AG10803 (cell line): ENCODE measurements at places on chromosomes 5 and 9.

DNA sequence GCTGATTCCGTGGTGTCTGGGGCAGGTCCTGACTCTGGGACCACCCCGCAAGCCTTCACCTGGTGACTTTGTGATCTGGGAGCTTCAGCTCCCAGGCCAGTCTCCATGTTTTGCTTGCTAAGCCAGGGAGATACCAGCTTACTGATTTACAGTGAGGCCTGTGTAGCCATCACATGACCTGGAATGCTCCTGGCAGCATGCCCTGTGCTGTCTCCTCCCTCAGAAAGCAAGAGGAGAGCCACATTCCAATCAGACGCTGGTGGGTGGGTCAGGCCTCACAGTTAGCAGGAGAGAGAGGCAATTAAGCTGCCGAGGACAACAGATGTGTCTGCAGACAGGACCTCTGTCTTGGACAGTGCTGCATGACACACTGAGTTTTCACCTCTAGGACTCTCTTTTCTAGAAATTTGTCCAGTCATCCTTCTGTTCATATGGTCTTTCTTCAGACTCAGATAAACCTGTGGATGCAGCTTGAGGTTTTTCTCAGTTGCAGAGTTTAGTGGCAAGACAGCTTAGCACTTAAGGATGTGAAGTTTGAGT is 24.4 kb upstream of the GRPEL2 start:
- DNase-seq, result peak; percentile 95

- no peak for DNase-seq
Measured at GRCh38 chr9:108323615-108324014, 532.2 kb downstream of the ACTL7B start.

GRCh38 chr5:127609011-127609410 is 39.9 kb upstream of the CTXN3 start:
- no peak for DNase-seq

DNA sequence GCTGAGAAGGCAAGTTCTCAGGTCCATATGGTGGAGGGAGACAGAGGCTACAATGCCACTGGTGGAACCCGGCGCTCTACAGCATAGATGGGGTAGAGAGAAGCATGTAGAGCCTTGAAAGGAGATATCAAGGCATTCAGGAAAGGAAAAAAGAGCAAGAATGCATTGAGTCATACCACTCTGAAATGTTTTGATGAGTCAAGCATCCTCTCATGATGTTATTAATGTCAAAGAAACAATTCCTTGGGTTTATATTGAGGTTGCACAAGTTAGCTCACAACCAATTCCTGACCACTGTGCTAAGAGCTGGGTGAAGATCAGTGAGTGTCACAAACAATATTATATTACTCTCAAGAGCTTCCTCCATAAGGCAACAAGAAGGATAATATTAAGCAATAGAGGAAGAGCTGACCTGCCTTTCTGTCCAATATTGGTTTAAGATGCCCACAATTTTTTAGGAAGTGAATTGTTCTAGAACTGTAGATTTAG is 178.0 kb downstream of the RFK start:
- peak; percentile 92 for DNase-seq

DNA sequence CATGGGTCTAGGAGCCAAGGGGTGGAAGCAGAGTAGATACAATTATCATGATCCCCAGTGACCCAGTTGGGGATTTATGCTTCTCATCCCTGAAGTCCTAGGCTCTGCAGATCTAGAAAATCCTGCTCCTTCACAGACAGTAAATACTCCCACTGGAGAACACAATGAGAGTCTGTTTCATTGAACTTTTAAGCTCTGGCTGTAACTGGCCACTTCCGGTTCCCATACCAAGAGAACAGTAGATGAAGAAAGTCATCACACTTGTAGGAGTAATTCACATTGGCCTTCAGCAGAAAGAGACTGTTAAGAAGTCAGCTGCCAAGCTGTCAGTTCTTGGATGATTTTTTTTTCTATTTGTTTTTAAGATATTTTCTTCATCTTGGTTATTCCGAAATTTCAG is 597.1 kb downstream of the ACTL7B start:
- DNase-seq, result no peak

- no peak for DNase-seq
Measured at GRCh38 chr9:115575147-115575546, 457.2 kb upstream of the TNC start.

DNA sequence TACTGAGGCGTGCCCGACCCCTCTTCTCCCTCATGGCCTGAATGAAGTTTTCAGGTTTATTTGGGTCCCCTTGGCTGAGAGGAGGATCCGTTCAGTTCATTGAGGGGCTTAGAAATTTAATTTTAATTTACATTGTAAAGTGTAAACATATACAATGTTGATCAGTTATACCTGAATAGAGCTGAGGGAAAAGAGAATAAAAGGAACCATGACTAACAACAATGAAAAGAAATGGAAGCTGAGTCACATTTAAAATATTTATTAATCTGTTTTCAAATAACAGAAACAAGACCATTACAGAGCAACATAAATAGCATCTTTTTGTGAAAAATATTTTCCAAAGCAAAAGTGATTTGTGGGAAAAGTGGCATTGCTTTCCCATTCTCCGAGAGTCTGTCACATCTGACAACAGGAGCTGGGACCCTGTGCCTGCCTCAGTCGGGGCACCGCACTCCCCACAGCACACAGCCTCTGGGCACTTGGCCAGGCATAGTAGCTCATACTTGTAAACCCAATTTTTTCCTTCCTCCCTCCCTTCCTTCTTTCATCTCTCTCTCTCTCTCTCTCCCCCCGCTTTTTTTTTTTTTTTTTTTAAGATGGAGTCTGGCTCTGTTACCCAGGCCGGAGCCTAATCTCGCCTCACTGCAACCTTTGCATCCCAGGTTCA is 28.7 kb downstream of the PROP1 start:
- no peak for DNase-seq

DNA sequence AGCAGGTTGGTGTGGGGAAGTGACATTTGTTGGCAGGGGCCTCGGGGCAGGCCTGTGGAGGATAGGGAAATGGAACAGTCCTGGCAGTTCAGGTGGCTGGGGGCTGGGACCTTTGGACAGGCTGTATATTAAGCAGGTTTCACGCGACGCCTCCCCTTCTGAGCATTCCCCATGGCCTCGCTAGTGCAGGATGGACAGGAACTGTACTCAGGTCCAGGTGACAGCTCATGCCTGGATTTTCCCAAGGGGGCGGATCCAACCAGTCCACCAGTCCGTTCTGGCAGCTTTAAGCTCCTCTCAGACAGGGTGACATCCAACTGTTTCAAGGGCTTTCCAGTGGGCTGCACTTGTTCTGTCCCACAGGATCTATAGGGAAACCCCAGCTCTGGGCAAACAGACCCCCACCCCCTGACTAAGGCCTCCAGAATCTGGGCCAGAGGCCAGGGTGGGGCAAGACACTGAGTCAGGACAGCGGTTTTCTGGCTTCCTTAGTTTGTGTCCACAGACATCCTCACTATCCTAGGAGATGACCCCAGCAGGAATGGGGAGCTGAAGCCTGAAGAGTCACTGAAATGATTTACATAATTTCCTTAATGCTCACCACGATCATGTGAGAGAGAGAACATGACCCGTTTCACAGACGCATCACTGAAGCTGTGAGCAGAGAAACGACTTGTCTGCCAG is 20.9 kb downstream of the CSF2 start:
- peak; percentile 98 for DNase-seq

DNA sequence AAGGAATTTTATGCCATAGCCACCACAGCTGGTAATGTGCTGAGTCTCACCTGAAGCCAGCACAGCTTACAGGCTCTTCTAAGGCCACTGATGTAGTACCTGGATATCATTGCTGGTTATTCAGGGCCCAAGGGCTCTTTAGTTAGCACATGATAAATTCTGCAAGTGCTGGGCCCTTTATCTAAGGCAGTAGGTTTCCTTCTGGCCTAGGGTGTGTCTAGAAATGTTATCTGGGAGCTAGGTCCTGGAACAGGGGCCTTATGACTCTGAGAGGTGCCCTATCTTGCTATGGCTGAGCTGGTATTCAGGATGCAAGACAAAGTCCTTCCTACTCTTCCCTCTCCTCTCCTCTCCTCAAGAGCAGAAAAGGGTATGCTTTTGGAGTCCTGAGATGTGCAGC is 1424.5 kb upstream of the NUDT12 start:
- DNase-seq, result no peak

- DNase-seq, result peak; percentile 80
Measured at GRCh38 chr5:168477060-168477459, 9.2 kb upstream of the RARS1 start.

DNA sequence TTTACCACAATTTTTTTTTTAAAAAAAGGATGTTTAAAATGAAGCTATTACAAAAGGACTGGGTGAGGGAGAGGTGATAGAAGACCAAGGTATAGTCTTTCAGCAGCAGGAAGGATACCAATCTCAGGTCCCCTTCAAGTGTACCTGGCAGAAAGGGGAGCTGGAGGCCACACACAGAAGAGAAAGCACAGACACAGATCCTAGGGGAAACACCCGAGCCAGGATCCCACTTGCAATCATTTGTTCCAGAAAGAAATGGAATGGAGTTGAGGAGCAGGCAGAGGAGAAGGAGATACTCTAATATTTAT is 5.6 kb downstream of the GNPDA1 start:
- no peak for DNase-seq

DNA sequence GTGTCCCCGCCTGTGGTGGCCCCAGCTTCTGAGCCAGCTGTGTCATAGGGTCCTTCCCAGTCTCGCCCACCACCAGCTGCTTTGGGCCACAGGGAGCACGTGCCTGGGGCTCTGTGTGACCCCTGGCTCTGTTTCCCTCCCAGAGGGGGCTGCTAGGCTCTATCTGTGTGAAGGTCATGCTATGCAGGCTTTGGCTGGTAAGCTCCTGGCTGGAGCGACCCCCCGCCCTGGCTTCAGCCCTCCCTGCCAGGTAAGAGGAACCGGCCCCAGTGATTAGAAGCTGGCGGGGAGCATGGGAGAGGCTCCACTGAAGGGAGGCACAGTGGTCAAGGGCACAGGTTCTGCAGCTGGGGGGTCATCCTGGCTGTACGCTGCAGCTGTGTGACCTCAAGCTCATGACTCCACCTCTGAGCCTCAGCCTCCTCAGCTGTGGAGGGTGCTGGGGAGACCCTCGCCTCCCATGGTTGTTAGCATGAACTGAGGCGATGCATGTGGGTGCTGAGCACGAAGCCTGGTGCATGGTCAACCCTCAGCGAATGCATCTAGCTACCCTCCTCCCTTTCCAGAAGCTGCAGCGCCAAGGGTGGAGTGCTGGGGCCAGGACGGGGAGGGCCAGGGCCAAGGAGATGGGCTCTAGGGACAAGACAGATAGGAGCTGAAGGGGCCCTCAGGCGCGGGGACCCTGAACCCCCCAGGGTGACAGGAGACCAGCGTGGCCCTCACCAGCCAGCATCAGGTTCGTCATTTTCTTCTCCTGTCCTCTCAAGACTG is 163.8 kb upstream of the MVB12B start:
- no peak for DNase-seq
